8988T (cell line): ENCODE measurements at places on chromosomes 1 and 21.

- no peak for DNase-seq
Measured at GRCh38 chr1:35615440-35615839, 25.9 kb downstream of the PSMB2 start.

DNA sequence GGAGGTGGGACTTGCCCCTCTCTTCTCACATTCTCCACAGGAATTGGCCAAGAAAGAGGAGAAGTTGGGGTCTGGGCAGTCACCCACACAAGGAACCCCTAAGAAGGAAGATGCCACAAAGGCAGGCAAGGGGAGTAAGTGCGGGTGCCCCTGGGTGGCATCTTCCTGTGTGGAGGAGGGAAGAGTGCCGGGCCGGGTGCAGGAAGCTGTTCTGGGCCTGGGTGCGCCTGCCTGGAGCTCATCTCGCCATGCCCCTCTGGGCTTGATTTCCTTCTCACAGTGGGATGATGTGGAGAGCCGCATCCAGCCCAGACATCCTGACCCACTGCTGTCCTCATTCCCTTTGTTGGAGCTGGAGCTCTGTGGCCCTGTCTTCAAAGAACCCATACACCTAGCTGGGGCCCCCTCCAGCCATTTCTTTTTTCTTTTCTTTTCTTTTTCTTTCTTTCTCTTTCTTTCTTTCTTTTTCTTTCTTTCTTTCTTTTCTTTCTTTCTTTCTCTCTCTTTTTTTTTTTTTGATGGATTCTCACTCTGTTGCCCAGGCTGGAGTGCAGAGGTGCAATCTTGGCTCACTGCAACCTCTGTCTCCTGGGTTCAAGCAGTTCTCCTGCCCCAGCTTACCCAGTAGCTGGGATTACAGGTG is 9.3 kb downstream of the LRRC71 start:
- DNase-seq, result no peak

- no peak for DNase-seq
Measured at GRCh38 chr1:226985239-226985838, 45.2 kb downstream of the COQ8A start.

DNA sequence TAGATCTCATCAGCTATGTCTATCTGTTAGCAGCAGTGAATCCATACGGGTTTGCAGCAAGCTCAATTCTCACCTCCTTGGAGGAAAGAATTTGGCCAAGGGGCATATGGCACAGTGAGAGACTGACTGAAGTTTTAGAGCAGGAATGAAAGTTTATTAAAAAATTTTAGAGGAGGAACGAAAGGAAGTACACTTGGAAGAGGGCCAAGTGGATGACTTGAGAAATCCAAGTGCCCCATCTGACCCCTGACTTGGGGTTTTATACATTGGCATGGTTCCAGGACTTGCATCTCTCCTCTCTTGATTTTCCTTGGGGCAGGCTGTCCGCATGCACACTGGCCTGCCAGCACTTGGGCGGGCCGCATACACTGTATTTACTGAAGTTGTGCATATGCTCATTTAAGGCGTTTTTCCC is 9.2 kb upstream of the OSBPL9 start:
- DNase-seq, result no peak

DNA sequence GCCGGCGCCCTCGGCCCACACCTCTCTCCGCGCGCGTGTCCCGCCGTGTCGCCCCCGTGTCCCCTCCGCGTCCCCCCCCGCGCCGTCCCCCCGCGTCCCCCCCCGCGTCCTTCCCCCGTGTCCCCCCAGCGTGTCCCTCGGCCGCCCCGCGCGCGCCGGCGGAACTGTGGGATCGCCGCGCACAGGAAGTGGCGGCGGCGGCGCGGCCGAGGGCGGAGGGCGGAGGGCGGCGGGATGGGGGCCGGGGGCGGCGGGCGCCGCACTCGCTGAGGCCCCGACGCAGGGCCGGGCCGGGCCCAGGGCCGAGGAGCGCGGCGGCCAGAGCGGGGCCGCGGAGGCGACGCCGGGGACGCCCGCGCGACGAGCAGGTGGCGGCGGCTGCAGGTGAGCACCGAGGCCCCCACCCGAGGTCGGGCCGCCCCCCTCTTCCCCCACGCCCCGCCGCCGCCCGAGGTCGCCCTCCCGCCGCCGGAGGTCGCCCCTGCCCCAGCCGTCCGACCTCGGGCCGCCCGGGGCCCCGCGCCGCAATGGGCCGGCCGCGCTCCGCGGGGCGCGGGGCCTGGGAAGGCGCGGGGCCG is at the start of gene AGPAT3:
AGPAT3 (plus strand) TSS at position 262 of the 578 bp plus-strand sequence. CDS start 94,459 bp downstream, outside the sequence.
- DNase-seq, result peak; percentile 30

DNA sequence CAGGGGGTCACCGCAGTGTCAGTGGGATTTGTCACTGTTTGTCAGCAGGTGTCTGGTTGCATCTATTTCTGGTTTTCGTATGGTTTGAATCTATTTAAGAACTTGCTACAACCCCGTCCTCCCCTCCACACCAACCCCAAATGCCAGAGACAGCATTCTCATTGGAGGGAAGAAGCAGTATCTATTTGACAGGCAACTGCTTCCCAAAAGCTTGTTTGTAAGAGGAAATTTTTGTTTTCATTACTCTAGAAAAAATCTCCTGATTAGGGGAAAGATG is 54.4 kb downstream of the NR5A2 start:
- DNase-seq, result no peak

DNA sequence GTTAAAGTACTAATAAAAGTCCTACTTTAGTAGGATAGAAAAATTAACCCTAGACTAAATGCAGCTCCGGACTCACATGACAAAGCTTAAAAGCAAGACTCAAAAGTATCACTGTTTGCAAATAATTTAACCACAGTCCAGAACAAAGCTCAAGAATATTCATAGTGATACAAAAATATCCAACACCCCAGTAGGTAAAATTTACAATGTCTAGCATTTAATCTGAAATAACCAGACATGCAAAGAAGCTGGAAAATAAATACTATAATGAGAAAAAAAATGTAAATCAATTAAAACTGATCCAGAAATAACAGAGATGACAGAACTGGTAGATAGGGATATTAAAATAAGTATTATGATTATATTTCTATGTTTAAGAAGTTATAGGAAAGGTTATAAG is 67.0 kb downstream of the KIAA0319L start:
- no peak for DNase-seq

DNA sequence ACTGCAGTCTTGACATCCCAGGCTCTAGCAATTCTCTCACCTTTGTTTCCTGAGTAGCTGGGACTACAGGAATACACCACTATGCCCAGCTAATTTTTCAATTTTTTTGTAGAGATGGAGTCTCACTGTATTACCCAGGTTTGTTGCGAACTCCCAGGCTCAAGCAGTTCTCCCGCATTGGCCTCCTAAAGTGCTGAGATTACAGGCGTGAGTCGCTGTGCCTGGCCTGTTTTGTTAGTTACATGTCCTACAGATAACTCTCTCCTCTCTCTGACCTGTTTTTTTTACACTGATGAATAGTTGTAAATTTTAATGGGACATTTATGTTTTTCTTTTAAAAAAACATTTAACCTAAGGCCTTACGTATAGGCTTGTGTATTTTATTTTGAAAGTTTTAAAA is 19.8 kb downstream of the PTBP2 start:
- DNase-seq, result no peak
